ENCODE measurements at places on chromosomes 1 and 21. TPM values are rescaled to one million over a fixed set of nuclear protein-coding genes. Genes with fewer than 3 reads are reported as not detected.

Gene LCE2B
- total RNA-seq, result not detected

Gene CELA2B
- not detected for total RNA-seq

Gene OPTC
- total RNA-seq, result not detected

Gene CD1E
- not detected for total RNA-seq

Gene DCST1
- total RNA-seq, result not detected

Gene IL20
- total RNA-seq, result not detected

Gene OR2L2
- total RNA-seq, result not detected

Gene PDE9A
- 1.3 TPM for total RNA-seq

Gene RXRG
- not detected for total RNA-seq

Gene COL9A2
- 0.38 TPM for total RNA-seq

Gene NES
- total RNA-seq, result 49.6 TPM

Gene EDARADD
- 0.19 TPM for total RNA-seq

Gene PRAMEF10
- not detected for total RNA-seq

Gene LZIC
- total RNA-seq, result 41.8 TPM

Gene FAM72B
- total RNA-seq, result 0.28 TPM

Gene ADAMTS5
- 3.8 TPM for total RNA-seq

Gene ARHGEF16
- total RNA-seq, result 0.38 TPM

Gene AKIRIN1
- 43.1 TPM for total RNA-seq

Gene ANGPTL1
- total RNA-seq, result 4.6 TPM

Gene S100A12
- not detected for total RNA-seq

Gene NMNAT2
- total RNA-seq, result 10.4 TPM
